ENCODE measurements at places on chromosomes 2 and 18.
A peak's percentile ranks its signal among the peaks of the same experiment; 100 is the strongest.

GRCh38 chr2:209425471-209426071, 1.7 kb downstream of the MAP2 start:
- DNase-seq = peak; percentile 63

DNA sequence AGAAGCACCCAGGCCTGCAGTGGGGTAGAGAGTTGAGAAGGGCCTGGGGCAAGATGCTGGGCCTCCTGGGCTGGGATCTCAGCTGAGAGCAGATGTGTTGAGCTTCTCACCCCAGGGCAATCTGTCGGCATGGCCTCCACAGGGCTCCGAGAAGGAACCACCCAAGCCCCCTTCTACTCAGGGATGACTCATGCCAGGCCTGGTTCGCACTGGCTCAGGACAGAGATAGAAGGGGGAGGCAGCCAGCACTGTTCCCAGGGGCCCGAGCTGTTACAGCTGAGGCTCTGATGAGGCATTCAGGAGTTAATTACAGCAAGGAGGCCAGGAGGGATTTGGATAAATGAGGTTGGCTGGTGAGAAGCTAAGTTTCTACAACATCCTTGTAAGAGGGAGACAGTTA, 62.5 kb downstream of the CENPO start:
- no peak for DNase-seq

DNA sequence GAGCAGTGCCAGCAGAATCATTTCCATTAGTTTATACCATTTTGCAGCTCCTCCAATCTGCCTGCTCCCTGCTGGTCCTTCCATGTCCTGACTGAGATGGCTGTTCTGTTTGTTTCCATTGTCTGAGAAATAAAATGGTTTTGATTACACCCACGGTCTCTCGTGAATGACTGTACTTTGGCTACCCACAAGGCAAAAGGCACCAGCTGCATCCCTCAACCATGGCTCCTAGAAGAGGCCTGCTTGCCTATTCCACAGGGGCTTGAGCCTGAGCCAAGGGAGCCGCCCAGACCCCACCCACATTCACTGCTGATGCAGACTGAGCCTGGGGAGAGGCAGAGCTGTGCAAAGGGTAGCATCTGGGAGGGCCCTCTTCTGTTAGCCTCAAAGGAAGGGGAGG, 31.2 kb downstream of the MARCHF4 start:
- no peak for DNase-seq

GRCh38 chr2:101251844-101252407, 760 bp upstream of the CNOT11 start:
- peak; percentile 89 for DNase-seq

- peak; percentile 16 for DNase-seq
Observed at GRCh38 chr2:186903216-186903615, 54.2 kb upstream of the ZSWIM2 start.

GRCh38 chr2:150570712-150571111, 83.2 kb upstream of the RND3 start:
- no peak for DNase-seq

- no peak for DNase-seq
Observed at GRCh38 chr2:35714883-35715282, 640.7 kb upstream of the CRIM1 start.

GRCh38 chr2:83851066-83851465, 608.0 kb downstream of the SUCLG1 start:
- no peak for DNase-seq

GRCh38 chr18:12321333-12321732, 13.3 kb downstream of the TUBB6 start:
- no peak for DNase-seq

DNA sequence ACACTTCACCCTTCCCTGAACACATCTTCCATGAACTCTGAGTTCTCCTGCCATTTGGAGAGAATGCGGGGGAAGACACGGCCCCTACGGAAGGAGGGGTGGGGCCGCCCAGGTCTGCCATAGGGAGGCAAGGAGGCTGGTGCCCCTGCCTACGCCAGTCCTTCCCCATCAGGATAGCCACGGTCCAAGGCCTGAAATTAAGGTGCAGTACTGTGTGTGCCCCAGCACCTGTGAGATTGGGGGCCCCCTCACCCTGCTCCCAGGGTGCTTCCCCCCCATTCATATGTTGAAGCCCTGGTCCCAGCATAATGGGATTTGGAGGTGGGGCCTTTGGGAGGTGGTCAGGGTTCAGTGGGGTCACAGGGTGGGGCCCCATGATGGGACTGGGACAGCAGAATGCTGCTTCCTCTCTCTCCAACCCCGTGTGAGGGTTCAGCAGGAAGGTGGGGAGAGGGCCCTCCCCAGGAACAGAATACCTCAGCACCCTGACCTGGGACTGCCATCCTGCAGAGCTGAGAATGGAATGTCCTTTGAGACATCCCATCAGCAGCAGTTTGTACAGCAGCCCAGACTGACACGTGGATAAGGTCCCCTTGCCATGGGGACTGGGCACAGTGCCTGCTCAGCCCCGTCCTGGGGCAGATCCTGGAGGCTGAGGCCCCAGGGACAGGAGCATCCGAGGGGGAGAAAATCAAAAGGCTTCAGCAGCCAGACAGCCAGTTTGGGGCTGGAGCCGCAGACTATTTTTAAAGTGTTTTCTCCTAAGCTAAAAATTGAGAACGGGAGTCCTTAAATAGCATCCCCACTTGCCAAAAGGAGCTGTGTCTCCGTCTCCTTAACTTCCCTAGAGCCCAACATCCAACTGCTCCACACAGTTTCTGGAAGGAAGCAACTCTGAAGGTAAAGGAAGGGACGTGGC, 105.1 kb downstream of the NDUFA10 start:
- DNase-seq = no peak
